ENCODE measurements at places on chromosomes 2 and 18.

- DNase-seq = no peak
Observed at GRCh38 chr18:65227970-65228369, 522.8 kb upstream of the CDH7 start.

DNA sequence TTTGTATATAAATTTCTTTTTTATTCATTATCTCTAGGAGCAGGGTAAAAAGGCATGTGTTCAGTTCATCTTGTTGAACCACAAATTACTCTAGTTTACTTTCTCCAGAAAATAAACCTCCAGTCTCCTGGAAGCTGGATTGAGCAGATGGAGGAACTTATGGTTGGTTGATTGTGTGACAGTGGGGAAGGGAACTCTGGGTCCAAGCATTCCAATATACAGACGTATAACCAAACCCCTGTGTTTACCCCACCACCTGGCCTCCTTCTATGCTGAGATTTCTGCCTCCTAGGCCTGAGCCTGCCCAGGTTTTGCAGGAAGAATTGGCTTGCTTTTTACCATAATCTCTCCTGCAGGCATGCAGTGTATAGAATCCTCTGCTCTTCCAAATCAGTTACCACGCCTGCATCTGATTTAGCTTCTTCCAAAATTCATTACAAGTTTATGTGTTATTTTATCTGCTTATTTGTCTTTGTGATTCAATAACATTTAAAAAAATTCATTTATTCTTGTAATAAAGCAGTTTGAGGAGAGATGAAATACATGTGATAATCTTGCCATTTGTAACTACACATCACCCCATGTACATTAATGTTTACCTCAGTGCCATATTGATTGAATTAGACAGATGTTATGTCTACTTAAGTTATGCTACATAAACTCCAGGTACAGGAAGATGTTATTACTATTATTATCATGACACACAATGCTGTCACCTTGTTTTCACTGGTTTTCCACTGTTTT lies 2.5 kb upstream of the RAB27B start:
- no peak for DNase-seq

- no peak for DNase-seq
Observed at GRCh38 chr2:67259556-67260342, 137.4 kb upstream of the ETAA1 start.

GRCh38 chr2:142973160-142973821 lies 95.8 kb downstream of the KYNU start:
- DNase-seq = no peak

GRCh38 chr2:171762879-171763573 lies 75.8 kb downstream of the DYNC1I2 start:
- no peak for DNase-seq

DNA sequence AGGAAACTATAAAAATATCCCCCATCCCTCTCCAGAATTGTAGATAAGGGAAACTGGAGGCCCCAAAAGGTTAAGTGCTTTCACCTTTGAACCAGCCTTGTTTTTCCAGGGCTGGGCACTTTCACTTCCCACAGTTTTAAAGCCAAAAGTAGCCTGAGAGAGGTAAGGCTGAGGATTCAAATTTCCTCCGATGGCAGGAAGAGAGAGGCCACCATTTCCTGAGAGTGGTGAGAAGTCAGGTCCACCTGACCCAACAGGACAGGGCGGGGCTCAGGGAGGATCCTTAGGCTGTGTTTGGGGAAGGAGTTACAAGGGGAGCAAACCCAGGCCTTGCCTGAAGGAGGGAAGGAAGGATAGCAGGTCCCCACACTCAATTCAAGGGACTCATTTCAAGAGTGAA lies 4.7 kb upstream of the TEX261 start:
- DNase-seq = peak; percentile 4

DNA sequence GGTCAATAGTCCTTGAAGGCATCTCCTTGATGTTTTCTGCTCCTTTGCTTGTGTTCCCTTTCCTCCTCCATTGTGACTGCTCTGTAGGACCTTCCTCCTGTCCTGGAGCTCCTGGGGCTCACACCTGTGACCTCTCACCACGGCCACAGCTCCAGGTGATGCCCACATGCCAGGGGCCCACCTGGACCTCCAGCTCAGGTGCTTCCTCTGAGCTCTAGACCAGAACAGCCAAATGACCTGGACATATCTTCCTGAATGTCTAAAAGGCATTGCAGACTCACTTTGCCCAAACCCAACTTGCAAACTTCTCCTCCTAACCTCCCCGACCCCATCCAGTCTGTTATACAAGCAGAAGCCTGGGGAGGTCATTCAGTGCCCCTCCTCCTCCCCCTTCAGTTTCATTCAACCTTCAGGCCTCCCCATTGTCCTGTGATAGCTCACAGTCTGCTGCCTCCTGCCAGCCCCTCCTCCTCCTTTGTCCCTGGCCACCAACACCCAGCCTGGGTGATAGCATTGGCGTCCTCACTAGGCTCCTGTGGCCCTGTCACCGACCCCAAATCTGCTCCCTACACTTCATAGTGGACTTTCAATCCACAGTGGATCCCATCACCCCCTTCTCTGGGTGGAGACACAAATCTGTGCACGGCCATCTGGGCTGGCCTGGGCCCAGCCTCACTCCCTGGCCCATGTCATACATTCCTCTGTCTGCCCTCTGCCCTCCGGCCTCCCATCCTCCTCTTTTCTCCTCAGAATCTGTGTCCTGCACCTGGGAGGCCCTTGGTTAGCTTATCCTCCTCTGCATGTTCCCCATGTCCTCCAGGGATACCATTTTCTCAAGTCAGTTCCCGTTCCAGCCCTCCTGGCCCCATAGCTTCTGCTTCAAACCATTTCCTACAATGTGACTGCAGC lies 310.4 kb upstream of the HDAC4 start:
- no peak for DNase-seq

- no peak for DNase-seq
Observed at GRCh38 chr18:45962866-45963265, 4.3 kb downstream of the EPG5 start.

GRCh38 chr2:153005071-153005730 lies 286.8 kb downstream of the ARL6IP6 start:
- DNase-seq = no peak

DNA sequence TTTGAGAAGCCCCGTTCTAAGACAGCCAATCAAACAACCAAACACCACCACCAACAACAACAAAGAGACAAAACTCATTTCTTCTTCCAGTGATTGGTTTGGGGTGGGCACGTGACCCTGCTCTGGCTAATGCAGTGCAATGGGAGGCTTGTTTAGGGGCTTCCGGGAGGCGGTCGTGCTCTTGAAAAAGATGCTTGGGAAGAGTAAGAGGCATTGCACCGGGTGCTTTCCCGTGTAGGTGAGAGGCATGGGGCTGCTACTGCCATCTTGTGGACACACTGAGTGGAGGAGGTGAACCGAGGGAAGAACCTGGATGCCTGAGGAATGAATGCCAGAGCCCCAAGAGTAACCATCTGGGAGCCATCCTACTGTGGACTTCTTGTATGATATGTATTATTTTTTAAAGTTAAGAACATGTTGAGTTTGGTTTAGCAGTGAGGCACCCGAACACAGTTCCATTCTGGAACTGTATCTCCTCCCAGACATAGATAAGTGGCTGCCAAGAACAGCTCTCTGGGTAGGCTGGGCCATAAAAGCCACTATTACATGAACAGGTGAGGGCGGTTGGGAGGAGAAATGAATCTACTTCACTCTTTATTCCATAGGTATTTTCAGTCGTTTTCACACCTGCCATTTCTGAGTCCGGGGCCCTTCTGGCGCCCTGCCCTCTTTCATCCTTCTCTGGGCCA lies 19.1 kb upstream of the ARHGAP25 start:
- DNase-seq = no peak

- peak; percentile 59 for DNase-seq
Observed at GRCh38 chr2:136116813-136117390, 1.0 kb downstream of the CXCR4 start.

DNA sequence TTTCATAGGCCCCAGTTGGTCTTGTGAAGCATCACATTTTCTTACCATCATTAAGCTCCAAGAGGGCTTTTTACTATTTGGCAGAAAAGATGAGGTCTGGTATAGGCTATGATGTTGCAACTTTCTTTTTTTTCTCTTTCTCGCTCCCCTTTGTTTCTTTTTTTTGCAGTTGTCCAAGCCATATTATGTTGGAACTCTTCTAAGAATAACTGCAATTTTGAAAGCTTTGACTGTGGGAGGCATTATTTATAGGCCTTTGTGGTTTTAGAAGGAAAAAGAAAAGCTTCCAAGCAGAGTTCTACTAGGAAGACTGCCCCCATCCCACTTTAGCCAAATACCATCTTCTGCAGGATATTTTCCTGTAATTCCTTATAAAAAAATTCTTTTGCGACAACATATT lies 571.6 kb downstream of the ARHGAP15 start:
- no peak for DNase-seq

DNA sequence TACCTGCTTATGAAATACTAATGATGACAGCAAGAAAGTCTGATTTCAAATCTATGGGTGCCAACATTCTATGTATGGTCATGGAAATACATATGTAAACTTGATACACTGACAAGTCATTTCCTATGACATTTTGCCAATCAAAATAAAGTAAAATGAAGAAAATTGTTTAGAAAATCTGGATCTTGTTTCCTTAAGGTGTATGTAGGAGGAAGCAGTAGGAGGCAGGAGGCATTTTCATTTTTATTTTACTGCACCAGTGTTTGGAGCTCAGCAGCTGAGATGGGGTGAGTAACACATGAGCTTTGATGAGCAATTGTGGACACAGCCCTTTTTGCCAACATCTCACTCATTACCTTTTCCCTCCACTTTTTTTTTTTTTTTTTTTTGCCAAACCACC lies 167.0 kb downstream of the AFF3 start:
- no peak for DNase-seq
